AG09319 (cell line): ENCODE measurements at places on chromosomes 12 and 14.

DNA sequence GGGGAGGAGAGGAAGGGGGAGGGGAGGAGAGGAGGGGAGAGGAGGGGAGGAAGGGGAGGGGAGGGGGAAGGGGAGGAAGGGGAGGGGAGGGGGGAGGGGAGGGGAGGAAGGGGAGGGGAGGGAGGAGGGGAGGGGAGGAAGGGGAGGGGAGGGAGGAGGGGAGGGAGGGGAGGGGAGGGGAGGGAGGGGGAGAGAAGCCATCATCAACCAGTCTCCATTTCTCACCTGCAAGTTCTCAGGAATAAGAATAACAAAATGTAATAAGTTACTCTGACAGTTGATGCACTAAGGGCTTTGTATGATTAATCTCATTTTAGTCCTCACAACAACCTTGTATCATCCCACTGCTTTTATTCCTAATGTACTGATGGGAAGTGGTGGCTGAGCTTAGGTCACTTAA is 59.1 kb upstream of the TMEM263 start:
- no peak for DNase-seq

- DNase-seq: no peak
Measured at GRCh38 chr12:94900496-94900895, 103.0 kb downstream of the NDUFA12 start.

DNA sequence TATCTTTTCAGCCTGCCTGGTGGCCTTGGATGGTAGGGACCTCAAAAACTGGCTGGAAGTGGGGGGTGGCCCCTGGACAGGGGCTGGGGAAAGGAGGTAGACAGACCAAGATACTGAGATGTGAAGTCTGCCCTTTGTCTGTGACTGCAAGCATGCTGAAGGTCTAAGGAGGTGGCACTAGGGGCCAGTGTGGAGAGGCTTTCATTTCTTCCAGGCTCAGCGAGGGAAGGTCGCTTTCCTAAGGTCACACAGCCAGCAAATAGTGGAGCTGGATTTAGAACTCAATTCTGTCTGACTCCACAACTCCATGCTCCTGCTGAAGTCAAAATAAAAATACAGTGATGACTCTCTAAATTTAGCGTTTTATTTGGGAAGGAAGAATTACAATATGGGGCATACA is 11.3 kb upstream of the PLBD2 start:
- DNase-seq: no peak

- no peak for DNase-seq
Measured at GRCh38 chr12:47458279-47458678, 247.6 kb downstream of the RPAP3 start.

GRCh38 chr12:50625029-50625925 is 120.5 kb downstream of the DIP2B start:
- DNase-seq: no peak

DNA sequence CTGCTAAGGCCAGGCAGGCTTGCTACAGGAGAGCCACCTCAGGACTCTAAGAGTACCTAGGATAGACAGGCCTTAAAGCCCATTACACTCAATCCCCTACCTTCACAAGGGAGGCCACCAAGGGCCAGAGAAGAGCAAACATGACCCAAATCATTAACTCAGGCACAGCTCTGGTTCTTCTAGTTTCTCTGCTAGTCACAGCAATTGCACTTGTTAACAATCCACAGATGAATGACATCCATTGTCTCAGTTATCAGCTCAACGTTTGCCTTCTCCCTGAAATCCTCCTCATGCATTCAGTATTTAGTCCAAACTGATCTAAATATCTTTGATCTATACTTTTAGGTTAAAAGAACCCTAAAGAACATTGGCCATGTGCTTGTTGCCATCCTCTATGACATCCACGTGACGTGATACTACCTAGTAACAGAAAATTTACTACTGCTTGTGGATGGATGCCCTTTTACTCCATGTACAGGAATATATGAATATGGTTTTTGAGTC is 164.5 kb downstream of the STXBP6 start:
- no peak for DNase-seq

DNA sequence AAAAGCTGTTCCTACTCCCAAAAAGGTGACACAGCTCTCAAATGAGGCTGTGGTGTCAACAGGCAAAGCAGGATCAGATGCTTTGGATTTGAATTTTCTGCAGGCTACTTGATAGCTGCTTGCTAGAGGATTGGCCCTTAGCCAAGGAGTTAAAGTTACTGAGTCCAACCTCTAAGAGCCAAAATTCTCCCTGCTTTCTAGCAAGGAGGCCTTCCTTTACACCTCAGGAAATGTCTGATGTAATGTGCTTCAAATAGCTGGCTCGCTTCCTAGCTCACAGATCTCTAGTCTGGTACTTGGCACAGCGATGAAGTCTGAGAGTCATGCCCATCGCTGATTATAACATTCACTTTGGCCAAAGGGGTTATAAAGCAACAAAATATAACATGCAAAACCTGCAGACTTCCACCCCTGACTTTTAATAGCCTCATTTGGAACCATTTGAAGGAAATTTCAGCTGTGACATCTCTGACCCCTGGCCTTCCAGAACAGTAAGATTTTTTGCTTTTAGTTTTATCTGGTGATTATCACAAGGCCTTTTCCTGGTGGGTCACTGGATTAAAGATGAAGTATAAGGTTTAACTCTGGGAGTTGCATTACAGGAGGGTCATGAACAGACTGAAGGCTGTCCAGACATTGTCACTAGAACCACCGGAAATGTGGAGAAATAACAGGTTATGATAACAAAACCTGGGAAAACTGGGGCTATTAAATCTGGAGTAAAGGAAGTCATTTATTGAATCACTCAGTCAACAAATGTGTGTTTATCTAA is 189.7 kb downstream of the EPS8 start:
- DNase-seq: peak; percentile 88

DNA sequence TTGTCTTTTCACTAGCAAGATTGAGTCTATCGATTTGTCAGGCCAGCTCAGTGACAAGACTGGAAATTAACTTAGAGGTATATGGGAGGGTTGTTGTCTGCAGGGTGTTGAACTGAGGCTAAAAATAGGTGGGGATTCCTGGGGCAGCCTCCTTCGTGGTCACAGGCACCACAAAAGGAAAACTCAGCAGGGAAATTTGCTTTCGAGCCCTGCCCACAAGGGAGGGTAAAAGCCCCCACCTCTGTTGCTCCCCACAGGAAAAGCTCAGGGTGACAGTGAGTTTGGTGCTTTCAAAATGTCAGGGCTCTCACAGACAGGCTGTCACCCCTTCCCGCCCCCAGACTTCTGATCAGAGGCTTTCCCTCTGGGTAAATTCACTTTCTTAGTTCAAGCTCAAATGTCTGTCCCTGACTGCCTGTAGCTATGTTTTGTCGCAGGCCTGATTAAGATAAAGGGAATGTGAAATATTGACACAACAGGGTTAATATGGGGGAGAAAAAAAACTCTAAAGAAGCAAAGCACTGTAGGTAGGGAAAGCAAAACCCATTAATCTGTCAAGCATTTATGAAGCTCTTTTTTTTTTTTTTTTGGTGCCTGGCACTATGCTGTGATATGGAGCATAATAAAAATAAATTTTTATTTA is 11.7 kb upstream of the NFKBIA start:
- DNase-seq: no peak

- DNase-seq: no peak
Measured at GRCh38 chr14:104388541-104389325, 190.8 kb upstream of the C14orf180 start.

DNA sequence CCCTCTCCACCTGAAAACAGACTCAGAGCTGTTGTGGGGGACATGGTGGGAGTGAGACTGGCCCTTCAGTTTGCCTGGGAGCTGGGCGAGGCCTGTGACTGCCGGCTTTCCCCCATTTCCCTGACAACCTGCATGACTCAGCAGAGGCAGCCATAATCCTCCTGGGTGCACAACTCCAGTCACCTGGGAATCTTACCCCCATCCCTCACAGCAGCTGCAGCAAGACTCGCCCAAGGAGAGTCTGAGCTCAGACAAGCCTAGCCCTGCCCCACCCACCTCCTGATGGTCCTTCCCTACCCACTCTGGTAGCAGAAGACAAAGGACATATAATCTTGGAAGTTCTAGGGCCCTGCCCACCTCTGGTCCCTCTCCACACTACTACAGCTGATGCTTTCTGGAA is 207.3 kb upstream of the ARID2 start:
- DNase-seq: no peak

DNA sequence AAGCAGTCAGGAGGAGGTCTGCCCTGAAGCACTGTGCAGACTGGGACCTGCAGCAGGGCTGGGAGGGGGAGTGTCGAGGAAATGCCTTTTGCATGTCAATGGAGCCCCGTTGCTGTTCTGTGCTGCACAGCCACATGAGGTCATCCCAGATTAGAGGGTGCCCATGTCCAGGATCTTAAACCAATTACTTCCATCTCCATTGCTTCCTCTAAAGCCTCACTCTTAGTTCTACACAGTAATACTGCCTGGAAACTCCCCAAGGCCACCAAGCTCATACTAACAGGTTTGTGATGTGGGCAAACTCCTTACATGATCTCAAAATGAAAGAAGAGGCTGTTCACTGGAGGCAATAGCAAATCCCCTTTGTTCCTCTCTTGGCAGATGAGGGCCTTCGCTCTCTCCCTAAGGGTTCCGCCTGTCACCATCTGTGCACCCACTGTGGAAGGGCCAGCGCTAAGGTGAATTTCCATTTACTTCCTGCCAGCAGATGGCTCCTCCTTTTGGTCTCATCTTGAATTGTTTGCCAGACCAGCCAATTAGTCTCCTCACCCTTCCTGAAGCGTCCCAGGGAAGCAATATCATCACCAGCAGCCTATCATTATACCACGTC is 35.4 kb upstream of the LTA4H start:
- no peak for DNase-seq

DNA sequence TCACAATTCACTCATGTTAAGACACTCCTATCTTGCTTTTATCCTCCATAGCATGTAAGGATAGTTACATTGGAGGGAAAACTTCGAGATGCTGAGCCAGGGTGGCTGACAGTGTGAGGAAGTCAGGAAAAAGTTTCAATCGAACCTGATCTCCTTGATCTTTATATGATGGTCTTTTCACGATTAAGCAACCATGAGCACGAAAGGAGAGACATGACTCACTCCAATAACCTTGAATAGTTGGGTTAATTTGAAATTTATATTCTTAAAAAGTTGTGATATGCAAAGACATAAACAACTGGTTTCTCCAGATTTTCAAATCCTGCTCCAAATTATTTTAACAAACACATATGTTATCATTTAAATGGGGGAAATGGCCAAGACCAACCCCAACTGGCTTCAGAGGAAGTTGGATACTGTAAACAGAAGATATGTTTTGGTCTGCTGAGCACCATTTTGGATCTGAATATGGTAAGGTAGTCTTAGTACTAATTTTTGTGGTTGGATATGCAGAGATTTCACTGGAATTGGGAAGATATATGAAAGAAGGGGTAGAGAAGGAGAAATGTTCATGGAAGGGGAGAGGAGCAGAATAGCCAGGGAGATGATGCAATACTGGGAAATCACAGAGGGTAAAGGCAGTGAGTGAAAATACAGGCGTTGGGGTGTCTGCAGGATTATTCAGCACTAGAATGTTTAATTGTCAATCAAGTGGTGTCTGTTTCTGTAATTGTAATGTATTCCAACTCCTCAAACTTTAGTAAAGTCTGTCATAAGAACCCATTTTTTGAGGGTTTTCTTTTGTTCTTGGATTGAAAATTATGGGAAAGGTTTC is 185.2 kb upstream of the SLC38A2 start:
- peak; percentile 93 for DNase-seq

DNA sequence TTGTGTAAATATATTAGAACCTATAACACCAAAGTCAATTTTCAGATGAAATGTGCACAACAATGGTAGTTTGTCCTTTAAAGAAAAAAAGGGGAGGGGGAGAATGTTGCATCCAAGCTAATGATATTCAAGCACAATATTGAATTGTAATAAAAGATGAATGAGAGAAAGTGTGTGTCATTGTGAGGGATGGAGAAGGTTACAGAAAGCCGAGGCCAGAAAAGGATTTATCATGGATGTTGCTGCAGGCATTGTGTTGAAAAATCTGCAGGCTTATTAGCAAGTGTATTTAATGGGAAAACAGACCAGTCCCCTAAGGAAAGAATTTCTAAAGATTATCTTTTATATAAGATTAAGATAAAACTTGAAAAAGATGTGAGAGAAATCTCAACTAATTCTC is 186.5 kb downstream of the SPTSSA start:
- DNase-seq: no peak

DNA sequence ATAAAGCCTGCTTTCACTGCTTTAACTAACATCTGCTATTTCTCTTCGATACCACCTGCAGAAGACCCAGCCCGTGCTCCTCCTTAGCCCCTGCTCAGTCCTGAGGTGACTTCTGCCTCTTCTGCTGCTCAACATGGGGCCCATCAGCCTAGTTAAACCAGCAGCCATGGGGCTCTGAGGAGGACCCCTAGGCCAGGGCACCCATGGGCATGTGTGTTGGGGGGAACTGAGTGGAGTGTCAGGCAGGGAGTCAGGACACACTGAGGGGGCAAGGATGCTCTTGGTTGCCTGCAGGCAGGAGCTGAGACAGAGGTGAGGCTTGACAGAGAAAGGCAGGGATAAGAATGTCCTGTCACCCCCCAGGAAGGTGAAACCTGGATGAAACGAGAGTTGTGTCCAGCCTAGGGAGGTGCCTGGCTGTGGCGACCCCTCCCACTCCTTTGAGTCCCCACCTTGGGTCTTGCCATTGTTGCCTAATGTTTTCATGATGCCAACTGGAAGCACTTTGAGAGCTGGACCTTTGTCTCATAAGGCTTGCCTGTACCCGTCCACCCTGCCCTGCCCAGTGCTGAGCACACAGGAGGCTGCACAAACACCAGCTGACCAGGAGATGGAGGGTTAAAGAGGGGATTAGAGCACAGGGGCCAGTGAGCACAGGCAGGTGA is 12.5 kb upstream of the RABGGTA start:
- no peak for DNase-seq
